ENCODE measurements at places on chromosomes 3 and 15. TPM values are rescaled to one million over a fixed set of nuclear protein-coding genes. Genes with fewer than 3 reads are reported as not detected.

DNA sequence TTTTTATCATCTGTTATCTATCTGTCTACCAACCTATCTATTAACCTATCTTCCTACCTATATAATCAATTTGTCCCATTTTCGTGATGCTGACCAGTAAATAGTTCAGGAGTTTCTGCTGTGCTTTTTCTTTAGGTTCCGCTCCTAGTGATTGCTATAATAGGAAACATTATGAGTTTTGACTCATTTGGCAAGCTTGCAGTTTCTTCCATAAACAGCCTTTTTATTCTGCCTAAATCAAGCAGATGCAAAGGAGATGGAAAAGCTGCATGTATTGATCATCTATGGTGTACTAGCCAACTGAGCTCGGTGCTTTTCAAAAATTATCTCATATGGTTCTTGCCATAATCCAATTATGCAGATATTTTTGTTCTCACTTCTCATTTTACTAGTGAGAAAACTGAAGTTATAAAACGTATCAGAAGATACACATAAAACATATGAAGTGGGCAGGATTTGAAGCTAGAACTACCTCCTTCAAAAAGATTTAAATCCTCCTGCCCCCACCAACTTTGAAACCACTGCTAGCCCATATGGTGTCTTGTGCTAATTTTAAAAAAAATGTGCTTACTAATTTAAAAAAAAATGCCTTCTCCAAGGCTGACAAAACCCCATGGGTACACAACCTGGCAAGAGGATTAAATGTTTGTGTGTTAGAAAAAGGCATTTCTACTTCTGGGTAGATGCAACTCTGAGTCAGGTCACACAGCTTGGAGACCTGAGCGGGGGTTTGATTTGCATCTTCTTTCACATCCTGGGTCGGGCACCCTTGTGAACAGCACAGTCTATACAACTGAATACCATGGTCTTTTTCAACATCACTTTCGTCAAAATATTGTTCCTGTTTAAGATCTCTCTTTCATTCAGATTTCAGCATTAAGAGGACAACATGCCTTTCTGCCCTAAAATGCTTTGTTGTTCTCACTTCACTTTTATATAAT is 267.0 kb downstream of the CHL1 start:
- H3K27me3 ChIP-seq, result no peaks in the 10 kb centered on the region
- DNase-seq, result no peak
- H3K27ac ChIP-seq, result no peak overlapping the region
- H3K36me3 ChIP-seq, result no peaks in the 10 kb centered on the region
- H3K4me1 ChIP-seq, result no peaks in the 10 kb centered on the region
- H3K4me3 ChIP-seq, result no peak overlapping the region

- H3K36me3 ChIP-seq, result no peaks in the 10 kb centered on the region
- no peaks in the 10 kb centered on the region for H3K4me1 ChIP-seq
These were observed 86.2 kb downstream of the ASB7 start for GRCh38 chr15:100688549-100689120.

DNA sequence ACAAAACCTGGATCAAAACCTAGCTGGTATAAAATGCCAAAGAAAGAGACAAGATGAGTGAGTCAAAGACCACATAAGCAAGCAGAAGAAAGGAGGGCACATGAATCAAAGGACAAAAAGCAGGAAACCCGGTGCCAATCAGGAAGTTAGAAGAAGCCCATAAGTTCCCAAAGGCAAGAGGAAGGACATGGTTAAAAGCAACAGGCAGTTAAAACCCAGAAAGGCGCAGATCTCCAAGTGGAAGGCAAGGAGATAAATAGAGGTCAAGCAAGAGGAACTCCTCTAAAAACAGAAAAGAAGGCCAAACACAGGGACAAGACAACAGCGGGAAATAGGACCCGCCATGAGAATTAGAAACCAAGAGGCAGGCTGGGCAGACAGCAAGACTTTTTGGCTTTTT is 4.4 kb downstream of the TMOD2 start:
- peaks cover 5% of the 10 kb centered on the region for H3K27me3 ChIP-seq
- H3K4me1 ChIP-seq, result peaks cover 32% of the 10 kb centered on the region
- peaks cover 15% of the 10 kb centered on the region for H3K36me3 ChIP-seq
- no peak overlapping the region for H3K4me3 ChIP-seq

- DNase-seq, result no peak
- H3K27ac ChIP-seq, result no peak overlapping the region
- H3K4me1 ChIP-seq, result peaks cover 27% of the 10 kb centered on the region
- peaks cover 10% of the 10 kb centered on the region for H3K36me3 ChIP-seq
These were observed 52.2 kb upstream of the HEG1 start for GRCh38 chr3:125107861-125108567.

- peaks cover 23% of the 10 kb centered on the region for H3K27me3 ChIP-seq
- no peaks in the 10 kb centered on the region for H3K36me3 ChIP-seq
- no peak overlapping the region for H3K27ac ChIP-seq
- H3K4me1 ChIP-seq, result peaks cover 2% of the 10 kb centered on the region
- no peak for DNase-seq
- no peak overlapping the region for H3K4me3 ChIP-seq
These were observed 41.7 kb upstream of the C3orf80 start for GRCh38 chr3:160183345-160184076.

DNA sequence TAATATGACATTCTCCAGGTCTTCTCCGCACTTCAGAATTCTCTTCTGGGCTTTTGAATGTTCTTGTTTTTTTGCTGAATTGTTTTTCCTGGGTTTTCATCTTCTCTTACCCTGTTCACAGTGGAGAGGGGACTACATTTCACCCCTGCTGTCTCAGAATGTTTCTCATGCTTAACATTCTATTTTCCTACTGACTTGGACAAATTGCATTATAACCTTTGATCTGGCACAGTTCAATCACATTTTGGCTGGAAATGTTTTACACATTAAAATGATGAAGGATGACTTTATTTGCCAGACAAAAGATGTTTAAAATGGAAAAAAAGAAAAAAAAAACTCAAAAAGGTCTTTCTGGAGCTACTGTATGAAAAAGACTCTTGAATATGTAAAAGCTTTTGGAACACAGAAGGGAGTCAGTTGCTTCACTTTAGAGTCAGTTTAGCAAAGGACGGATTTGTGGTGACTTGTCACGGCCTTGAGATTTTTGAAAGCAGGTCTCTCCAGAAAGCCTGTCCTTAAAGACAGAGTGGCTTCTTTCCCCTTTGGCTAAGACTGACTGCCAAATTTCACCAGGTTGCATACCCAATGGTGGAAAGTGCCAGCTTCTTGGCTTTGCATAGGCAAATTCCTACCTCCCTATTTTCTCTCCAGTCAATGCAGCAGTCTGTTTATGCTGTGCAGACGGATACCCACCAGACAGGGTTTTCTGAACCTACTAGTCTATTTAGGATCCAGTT is 401.0 kb upstream of the TBL1XR1 start:
- no peak for DNase-seq
- peaks cover 7% of the 10 kb centered on the region for H3K36me3 ChIP-seq
- peak overlapping the region; percentile 95 for H3K27ac ChIP-seq
- peak overlapping the region; percentile 79 for H3K4me3 ChIP-seq

Gene AHSG
- total RNA-seq, result not detected

All from activated naive CD8-positive, alpha-beta T cell treated with anti-CD3 and anti-CD28 coated beads, Interleukin-2, amount 10 ng/mL, durations not matched to agents 7 days and 5 days (primary cell).